ENCODE measurements at places on chromosomes 7 and 10. TPM values are rescaled to one million over a fixed set of nuclear protein-coding genes. Genes with fewer than 3 reads are reported as not detected.

The CD36 gene
- polyA plus RNA-seq: 25.0 TPM

The CLRN3 gene
- 0.56 TPM for polyA plus RNA-seq

The PHKG1 gene
- 1.4 TPM for polyA plus RNA-seq

The BTRC gene
- polyA plus RNA-seq: 5.1 TPM

The OPALIN gene
- polyA plus RNA-seq: not detected

The RADIL gene
- 2.8 TPM for polyA plus RNA-seq

The TRIM50 gene
- 31.7 TPM for polyA plus RNA-seq

The LRRC17 gene
- 1.6 TPM for polyA plus RNA-seq

The AGAP9 gene
- 35.7 TPM for polyA plus RNA-seq

The IRF5 gene
- 6.4 TPM for polyA plus RNA-seq

The FASTK gene
- polyA plus RNA-seq: 178 TPM

The FIS1 gene
- 96.4 TPM for polyA plus RNA-seq

The OR2A1 gene
- 0.14 TPM for polyA plus RNA-seq

The MEOX2 gene
- polyA plus RNA-seq: 1.2 TPM
